Right atrium auricular region (tissue), 2 donors: ENCODE measurements at places on chromosomes 2 and 18.
A peak's percentile ranks its signal among the peaks of the same experiment; 100 is the strongest.

- DNase-seq: no peak
Observed at GRCh38 chr2:74441170-74441689, 507 bp downstream of the RTKN start.

- DNase-seq: no peak
Observed at GRCh38 chr2:25740810-25741381, 67.5 kb upstream of the DTNB start.

GRCh38 chr18:72541871-72542332, 2.2 kb downstream of the CBLN2 start:
- DNase-seq: no peak

- peak; percentile 85 for DNase-seq
Observed at GRCh38 chr2:55862673-55863390, 60.8 kb downstream of the EFEMP1 start.

GRCh38 chr2:121284463-121285449, at the start of gene TFCP2L1:
Gene TFCP2L1 (minus strand): TSS chr2:121285202. CDS start chr2:121285109, 93 bp downstream.
- DNase-seq: no peak

GRCh38 chr2:100989666-100990065, 12.4 kb upstream of the RPL31 start:
- DNase-seq: no peak

DNA sequence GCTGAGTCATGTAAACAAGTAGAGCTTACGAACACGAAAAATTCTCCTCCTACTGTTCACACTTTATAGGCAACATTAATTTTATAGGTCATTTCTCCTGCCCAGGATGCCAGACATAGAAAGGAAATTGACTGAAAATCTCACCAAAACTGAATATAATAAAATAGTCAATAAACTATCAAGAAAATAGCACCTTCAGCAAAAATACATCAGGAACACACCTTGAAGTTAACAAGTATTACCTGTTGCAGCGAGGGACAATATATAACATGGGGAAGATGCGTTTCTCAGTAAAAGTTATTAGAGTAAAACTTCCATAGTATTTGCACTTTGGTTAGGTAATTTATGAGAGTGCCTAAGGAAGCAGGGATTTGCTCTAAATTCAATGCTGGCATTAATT, 344.6 kb downstream of the KCNJ3 start:
- DNase-seq: no peak

DNA sequence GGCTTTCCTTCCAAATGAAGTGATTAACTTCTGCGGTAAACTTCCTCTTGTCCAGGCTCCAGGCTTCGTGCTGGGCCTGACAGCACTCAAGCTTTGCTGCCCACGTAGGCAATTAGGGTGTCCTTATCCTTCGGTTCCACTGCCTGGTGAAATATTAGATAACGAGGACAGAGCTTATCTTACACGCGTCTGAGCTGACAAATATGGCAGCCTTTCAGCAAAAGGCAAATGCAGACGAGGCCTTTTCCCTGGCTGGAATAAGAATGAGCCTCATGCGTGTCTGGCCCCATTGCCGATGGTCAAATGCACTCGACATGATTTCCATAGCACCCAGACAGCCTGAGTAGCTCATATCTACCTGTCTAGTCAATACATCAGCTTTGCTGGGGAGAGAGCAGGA, 141.5 kb downstream of the FAM210A start:
- peak; percentile 57 for DNase-seq

DNA sequence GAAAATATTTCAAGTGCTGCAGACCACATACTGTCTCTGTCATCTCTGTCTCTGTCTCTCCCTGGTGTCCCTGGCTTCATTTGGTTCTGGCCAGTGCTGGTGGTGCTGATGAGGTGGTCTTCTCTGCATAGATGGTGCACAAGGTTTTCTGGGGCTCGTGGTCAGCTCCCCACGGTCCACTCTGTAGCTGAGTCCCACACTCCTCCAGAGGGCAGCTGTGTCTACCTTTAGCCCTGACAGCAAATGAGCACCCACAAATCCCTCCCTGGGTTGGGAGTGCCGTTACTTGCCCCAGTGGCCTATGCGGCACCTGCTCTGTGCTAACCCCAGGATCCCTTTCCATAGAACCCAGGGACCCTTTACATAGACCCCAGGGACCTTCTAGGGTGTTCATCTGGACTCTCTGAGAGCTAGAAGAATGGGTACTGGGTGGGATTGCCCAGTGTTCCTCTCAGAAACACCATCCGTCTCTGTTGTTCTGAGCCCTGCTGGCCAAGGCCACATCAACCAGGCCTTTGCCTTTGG, 129.3 kb downstream of the CAPN13 start:
- DNase-seq: peak; percentile 36

- DNase-seq: no peak
Observed at GRCh38 chr2:217953531-217953932, 49.3 kb downstream of the TNS1 start.

GRCh38 chr2:206031950-206032567, 53.9 kb downstream of the INO80D start:
- DNase-seq: no peak

DNA sequence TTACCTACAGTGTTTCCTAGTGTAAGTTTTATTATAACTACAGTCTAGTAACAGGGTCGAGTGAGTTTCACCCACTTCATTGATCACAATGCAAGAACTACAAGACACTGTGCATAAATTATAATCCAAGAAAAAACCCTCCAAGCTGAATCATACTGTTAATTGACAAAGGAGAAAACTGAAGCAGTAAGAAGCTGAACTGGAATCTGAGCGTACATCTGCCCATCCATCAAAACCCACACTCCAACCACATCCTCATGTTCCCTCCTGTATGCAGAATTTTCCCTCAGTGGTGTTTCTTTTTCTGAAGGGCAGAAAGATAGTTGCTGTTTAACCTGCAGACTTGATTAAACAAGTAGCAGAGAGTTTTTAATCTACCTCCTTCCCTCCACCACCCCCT, 49.5 kb upstream of the KIDINS220 start:
- DNase-seq: no peak

DNA sequence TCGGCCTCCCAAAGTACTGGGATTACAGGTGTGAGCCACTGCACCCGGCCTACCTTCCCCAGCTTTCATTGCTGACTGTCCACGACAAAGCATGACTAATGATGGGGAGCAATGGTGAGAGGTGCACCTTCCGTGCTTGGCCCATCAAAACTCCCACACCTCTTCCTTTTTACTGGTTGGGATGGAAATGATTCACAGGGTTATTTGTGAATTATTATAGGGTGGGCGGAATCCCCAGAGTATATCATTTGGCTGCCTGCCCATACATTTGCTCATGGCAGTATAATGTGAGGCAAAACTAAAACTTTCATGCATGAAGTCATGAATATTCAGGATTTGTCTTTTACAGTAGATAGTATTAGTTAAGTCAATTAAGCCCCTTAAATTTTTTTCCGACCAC, 334.2 kb upstream of the NETO1 start:
- no peak for DNase-seq

GRCh38 chr2:62467475-62468321, 38.3 kb downstream of the TMEM17 start:
- no peak for DNase-seq

DNA sequence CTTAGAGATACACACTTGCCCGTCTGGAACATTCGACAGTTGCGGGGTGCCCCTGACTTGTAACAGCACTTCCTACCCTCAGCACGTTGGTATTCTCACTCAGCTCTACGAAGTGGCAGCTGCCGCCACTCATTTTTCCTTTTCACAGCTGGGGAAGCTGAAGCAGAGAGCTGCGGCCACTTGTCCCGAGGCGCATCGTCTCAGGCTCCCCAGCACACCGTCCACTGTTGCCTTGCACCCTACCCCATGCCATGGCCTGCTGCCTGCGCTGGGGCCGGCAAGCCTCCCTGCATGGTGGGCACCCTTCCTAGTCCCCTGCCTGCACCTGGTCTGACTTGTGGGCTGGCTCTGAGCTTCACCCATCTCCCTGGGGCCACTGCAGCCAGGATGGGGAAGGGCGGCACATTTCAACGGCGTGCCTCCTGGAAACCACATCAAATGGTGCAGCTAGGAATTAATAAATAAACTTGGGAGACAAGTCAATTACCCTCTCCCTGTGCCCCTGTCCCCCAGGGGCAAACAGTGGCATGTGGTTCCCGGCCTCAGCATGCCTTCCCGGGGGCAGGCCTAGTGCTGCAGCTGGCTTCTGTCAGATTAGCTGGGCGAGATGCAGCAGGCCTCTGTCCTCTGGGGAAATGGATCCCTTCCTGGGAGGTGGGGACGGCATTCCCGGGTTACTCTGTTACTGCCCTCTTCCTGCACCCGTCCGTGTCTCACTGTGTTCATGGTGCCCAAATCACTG, 64.7 kb upstream of the HAAO start:
- DNase-seq: no peak

GRCh38 chr2:186130748-186131641, 355.1 kb upstream of the ZC3H15 start:
- no peak for DNase-seq

DNA sequence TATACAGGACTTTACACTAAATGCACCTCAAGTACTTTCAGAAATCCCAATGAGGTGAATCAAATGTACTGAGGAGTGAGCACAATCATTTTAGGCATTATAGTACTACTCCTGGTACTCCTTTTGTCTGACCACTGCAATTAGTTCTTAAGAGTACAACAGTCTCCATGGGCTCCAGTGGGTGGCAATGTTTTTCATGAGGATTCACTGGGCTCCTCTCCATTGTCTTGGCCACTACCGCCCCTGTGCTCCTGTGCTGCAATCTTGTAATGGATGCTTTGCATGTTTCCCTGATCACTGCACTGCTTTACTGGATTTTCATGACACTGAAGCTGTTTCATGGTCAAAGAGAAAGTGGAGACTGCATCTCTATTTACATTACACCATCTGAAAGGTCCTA, 268.5 kb upstream of the ZSWIM2 start:
- DNase-seq: no peak

DNA sequence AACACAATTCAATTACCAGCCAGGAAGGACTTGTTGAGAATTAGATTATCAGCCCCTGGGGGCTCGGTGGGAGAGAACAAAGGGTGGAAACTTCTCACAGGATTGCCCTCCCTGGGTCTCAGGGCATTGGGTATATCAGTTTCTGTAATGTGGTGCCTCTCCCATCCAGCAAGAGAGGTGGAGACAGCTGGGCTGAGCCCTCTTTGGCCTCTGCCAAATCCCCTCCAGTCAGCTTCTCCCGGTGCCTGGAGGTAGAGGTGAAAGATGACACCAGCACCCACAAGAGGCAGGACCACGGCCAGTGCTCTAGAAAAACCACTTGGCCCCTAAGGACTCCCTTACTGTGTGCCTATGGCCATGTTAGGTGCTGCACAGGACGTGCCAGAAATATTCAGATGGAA, 179.7 kb downstream of the HAUS1 start:
- no peak for DNase-seq

DNA sequence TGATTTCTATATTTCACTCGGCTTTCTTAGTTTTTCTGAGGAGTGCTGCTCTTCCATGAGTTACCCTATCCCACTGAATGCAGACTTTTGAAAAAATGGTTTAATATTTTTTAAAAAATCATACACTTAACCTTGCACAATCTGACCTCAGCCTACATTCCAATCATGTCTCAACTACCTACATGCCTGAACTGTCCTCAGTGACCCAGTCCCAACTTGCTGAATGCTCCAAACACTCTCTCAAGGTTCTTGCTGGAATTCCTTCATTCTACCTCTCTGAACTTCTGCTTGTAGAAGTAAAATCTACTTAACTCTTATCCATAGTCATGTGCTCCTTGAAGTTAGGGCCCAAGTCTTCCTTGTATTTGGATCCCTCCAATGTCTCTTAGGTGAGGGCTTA, 181.6 kb downstream of the XIRP2 start:
- DNase-seq: no peak

DNA sequence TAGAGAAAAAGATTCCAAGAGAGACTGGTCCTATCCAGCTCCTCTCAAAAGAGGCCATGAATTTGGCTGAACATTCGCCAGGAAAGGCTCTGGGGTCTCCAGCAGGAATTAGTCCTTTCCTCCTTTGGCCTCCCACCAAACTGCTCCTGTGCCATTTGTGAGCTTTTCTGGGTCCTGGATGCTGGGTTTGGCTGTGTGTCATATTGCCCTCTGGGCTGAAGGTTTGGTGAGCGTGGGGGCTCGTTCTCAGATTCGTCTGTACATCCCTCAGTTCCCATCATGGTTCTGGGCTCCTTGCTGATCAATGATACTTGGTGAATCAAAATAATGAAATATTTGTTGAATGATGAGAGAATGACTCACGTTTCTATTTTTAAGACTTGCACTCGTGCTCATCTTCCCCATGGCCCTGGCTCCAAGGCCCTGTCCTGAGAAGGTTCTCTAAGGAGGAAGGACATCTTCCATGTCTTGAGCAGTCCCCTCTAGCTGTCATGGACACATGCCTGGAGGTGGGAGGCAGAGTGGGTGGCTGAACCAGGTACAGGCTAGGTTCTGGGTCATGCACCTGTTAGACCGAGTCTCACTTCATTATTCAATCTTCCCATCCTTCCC, 47.8 kb upstream of the RHOB start:
- DNase-seq: peak; percentile 43

DNA sequence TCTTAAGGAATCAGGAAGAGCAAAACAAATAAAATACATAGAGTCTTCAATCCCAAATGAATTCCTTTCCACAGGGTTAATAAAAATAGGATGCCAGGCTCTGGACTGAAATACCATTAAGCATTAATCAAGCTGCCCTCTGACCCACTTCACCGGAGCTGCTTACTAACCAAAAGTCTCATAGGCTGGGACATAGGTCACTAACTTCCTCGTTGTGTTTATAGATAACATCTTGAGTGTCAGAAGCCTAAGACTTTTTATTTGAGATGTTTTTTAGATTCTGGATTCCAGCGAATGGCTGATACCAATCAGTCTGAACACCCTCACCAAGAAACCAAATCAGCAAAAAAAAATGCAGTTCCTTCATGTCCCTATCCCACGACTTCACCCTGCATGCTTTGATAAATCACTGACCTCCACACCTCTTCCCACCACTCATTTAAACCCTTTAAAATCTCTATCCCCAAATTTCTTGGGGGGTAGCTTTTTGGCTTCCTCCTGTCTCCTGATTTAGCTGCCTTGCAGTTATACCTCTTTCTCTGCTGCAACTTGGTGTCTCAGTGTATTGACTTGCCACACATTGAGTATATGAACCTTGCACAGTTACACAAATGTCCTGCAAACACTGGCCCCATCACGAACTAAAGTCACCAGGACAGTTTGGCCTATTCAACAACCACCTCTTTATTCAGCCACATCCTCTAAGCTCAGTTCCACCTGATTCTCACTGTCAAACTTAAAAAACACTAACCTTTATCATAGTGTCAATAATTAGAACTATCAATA, 399.3 kb downstream of the METTL4 start:
- no peak for DNase-seq

DNA sequence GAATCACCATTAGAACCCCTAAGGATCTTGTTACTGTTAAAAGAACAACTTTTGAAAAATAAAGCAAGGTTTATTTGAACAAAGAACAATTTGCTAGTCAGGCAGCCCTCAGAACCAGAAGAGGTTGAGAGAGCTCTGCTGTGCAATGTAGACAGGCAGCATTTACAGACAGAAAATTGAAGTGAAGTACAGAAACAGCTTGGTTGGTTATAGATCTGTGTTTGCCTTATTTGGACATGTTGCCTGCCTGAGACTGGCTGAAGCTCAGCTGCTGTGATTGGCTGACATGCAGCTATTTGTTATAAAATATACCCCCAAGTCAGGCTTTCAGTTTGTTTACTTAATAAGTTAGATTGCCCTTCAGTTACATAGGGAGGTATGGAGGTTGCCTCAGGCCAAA, 12.5 kb downstream of the MSTN start:
- no peak for DNase-seq

- no peak for DNase-seq
Observed at GRCh38 chr2:37997629-37998028, 72.5 kb downstream of the RMDN2 start.
